Naive thymus-derived CD4-positive, alpha-beta T cell (primary cell): ENCODE measurements at places on chromosomes 12 and 14. TPM values are rescaled to one million over a fixed set of nuclear protein-coding genes. Genes with fewer than 3 reads are reported as not detected.

HOXC11 gene
- not detected for total RNA-seq

MRPL52 gene
- total RNA-seq = 118 and 131 TPM in 2 replicates

ZC2HC1C gene
- not detected for total RNA-seq

KLRC3 gene
- 0.46 TPM for total RNA-seq

PLD4 gene
- 0.43 TPM for total RNA-seq

COCH gene
- not detected for total RNA-seq

DNA sequence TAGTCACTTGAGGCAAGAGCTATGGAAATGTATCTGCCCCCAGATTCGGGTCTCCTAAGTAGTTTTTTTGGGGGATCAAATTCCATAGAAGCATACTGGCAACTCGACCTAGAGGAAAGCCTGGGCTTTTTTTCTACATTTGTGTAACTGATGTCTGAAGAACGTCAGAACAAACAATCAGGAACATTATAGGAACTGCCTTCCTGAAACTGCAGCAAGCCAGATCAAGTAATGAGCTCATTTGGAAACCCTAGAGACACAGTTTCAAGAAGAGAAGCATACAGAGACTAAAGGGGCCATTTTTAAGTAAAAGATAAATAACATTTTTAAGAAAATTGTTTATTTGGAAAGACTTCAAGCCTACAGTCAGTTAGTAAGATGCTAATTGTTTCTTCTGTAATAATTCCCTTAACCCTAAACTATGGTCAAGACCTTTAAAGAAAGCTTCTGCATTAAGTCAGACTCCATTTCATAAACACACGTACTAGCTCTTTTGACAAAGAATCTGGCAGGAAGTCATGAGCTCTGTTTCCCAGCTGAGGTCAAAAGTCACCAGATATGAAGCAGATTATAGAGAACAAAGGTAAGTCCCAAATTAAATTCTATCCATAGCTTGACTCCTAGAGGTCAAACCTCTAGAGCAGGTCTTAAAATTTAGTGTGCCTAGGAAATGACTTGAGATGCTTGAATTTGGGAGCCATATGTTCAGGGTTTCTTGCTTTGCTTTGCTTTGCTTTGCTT, 112.8 kb downstream of the EGLN3 start:
- H3K4me3 ChIP-seq = no peak overlapping the region
- H3K27me3 ChIP-seq = no peaks in the 10 kb centered on the region
- DNase-seq = no peak

GRCh38 chr12:83470749-83471148, 784.0 kb downstream of the TMTC2 start:
- H3K27ac ChIP-seq = no peak overlapping the region
- H3K36me3 ChIP-seq = no peaks in the 10 kb centered on the region
- H3K4me1 ChIP-seq = no peaks in the 10 kb centered on the region
- no peaks in the 10 kb centered on the region for H3K27me3 ChIP-seq

DNA sequence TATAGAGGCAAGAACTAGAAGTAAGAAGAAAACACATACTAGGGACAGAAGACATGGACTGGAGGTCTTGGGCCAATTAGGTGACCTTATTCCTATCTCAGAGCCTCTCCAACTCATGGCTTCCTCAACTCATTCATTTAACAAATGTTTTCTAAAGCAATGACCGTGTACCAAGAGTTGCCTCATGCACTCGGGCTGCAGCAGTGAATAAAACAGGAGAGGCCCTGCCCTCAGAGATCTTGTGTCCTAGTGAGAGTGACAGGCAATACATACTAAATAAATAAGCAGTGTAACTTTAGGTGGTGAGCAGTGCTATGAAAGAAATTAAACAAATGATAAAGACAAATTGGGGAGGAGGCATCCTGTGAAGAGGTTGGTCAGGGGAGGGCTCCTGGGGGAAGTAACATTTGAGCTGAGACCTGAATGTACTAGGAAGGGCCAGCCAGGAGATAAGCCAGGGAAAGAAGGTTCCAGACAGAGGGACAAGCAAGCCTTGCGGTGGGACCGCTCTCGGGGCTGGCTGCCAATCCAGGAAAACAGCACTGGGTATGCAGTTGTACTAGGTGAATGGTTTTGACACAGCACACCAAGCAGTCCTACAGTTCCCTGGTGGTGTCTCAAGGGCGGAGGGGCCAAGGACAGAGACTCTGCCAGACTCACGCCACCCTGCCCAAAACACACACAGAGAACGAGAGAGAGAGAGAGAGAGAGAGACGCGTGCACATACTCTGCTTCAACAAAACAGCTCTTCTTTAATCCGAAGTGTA, 1.3 kb downstream of the NINJ2 start:
- DNase-seq = no peak
- peak overlapping the region; percentile 35 for H3K4me3 ChIP-seq
- H3K27ac ChIP-seq = no peak overlapping the region

GRCh38 chr14:35407306-35407630, 2.7 kb upstream of the NFKBIA start:
- H3K27me3 ChIP-seq = no peaks in the 10 kb centered on the region
- DNase-seq = no peak

GRCh38 chr12:97642911-97643310, 180.3 kb downstream of the RMST start:
- H3K27ac ChIP-seq = no peak overlapping the region
- no peaks in the 10 kb centered on the region for H3K4me1 ChIP-seq
- no peak overlapping the region for H3K4me3 ChIP-seq

DNA sequence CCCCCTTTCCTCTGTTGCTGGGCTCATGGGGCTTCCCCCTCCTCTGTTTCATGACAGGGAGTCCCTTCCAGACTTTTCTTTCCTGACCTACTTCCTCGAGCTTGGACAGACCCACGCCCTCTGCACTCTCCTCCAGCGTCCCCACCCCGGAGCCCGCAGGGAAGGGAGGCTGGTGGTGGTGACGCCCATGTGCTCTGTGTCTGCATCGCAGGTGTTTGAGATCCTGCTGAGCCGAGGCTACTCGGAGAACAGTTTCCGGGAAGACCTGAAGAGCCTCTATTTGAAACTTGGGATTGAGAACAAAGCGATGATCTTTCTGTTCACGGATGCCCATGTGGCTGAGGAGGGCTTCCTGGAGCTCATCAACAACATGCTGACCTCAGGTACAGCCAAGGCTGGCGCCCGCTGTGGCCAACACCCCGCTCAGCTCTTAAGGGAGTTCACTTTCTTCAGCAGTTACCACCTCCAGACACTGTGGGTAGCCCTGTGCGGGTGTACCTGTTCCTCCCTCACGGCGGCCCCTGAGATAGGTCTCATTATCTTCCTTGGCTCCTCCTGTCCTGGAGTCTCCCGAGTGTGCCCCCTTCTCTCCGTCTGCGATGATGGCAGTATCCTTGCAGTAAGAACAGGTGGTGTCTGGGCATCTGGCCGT, 85.6 kb downstream of the CCDC92 start:
- no peak for DNase-seq
- no peak overlapping the region for H3K4me3 ChIP-seq
- H3K36me3 ChIP-seq = no peaks in the 10 kb centered on the region
- no peaks in the 10 kb centered on the region for H3K27me3 ChIP-seq
- no peaks in the 10 kb centered on the region for H3K4me1 ChIP-seq
- H3K27ac ChIP-seq = no peak overlapping the region

DNA sequence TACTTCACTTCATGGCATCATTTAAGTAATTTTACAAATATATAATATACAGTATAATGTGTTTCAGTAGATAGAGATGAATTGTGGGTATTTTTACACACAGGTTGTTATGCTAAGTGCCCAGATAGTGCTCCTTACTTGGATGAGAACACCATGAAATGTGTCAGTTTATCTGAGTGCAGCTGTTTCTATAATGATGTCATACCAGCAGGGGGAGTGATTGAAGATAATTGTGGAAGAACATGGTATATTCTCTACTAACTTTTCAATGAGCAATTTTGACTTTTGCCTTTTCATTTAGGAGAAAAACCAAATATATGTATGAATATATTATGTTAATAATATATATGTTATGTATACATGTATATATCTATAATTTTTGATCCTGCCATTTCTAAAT, 221.6 kb downstream of the LRRK2 start:
- H3K4me1 ChIP-seq = no peaks in the 10 kb centered on the region
- no peaks in the 10 kb centered on the region for H3K36me3 ChIP-seq
- H3K4me3 ChIP-seq = no peak overlapping the region
- no peak overlapping the region for H3K27ac ChIP-seq

DNA sequence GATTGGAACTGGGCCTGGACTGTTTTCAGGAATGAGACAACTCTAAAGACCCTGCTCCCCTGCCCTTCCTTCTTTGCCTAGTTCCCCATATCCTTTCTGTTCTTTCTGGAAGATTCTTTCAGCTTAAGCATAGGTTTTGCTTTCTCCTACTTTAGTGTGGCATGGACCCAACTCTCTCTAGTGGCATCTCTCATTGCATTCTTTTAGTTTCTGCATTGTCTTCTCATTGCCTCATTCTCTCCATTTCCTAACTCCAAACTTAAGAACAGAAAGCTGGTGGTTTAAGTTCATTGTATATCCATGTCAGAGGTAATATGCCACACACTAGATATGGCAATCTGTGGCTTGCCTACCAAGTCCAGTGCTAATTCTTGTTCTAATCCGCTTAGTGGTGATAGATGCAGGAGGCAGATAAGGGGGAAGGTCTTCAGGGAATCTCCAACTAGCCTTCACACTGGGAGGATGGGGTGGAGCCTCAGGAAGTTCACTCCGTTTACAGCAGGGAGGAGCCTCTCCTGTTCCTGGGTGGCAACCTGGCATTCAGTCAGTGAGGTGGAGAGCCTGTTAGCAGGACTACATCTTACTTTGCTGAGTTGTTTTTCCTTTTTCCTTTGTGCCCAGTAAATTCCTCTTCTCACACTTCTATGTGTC, 165.1 kb upstream of the LMNTD1 start:
- H3K4me1 ChIP-seq = no peaks in the 10 kb centered on the region
- no peaks in the 10 kb centered on the region for H3K27me3 ChIP-seq
- H3K36me3 ChIP-seq = no peaks in the 10 kb centered on the region
- H3K27ac ChIP-seq = no peak overlapping the region
- H3K4me3 ChIP-seq = no peak overlapping the region

- no peaks in the 10 kb centered on the region for H3K4me1 ChIP-seq
- H3K4me3 ChIP-seq = no peak overlapping the region
- H3K27ac ChIP-seq = no peak overlapping the region
- DNase-seq = no peak
These were observed 125.7 kb upstream of the CCDC196 start for GRCh38 chr14:66360366-66360926.

- H3K36me3 ChIP-seq = peaks cover 75% of the 10 kb centered on the region
- H3K27me3 ChIP-seq = no peaks in the 10 kb centered on the region
- H3K4me3 ChIP-seq = no peak overlapping the region
These were observed 48.3 kb downstream of the SFSWAP start for GRCh38 chr12:131759176-131759575.

DNA sequence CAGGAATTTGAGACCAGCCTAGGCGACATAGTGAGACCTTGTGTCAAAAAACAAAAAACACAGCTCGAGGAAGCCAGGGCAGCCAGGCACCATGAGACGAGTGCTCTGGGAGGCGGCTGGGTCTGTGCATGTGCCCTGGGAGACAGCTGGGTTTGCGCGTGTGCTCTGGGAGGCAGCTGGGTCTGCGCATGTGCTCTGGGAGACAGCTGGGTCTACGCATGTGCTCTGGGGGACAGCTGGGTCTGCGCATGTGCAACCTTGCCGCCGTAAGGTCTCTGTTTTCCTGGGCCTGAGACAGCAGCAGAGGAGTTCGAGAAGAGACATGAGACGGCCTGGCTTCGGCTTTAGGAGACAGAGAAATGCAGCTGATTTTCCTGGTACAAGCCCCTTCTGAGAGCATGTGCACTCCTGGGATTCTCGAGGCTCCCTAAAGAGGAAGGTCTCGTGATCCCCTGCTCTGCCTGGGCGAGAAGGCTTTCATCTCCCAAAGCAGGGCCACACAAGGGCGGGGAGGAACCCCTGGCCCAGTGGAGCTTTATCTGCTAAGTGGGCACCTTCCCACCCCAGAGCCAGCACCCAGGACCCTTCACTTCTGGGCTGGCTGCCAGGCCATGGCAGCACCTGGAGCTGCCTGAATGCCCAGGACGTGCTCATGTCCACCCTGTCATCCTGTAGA, 3.5 kb upstream of the BDKRB1 start:
- no peak for DNase-seq
- no peaks in the 10 kb centered on the region for H3K27me3 ChIP-seq
- H3K4me3 ChIP-seq = no peak overlapping the region
- no peak overlapping the region for H3K27ac ChIP-seq
- H3K36me3 ChIP-seq = no peaks in the 10 kb centered on the region
- no peaks in the 10 kb centered on the region for H3K4me1 ChIP-seq

DNA sequence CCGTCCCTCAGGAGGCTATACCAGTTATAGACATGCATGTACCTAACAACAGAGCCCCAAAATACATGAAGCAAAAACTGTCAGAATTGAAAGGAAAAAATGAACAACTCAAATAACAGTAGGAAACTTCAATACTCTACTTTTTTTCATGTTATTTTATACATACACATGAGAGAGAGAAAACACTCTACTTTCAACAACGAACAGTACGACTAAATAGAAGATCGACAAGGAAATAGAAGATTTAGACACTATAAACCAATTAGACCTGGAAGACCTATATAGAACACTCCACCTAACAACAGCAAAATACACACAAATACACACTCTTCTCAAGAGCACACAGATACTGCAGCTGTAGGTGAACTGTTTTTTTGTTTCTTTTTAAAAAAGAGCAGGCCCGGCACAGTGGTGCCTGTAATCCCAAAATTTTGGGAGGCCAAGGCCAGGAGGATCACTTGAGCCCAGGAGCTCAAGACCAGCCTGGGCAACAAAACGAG, 34.7 kb upstream of the PNMA1 start:
- no peak for DNase-seq
- H3K36me3 ChIP-seq = no peaks in the 10 kb centered on the region
- H3K27ac ChIP-seq = no peak overlapping the region
- H3K4me1 ChIP-seq = peaks cover 93% of the 10 kb centered on the region

DNA sequence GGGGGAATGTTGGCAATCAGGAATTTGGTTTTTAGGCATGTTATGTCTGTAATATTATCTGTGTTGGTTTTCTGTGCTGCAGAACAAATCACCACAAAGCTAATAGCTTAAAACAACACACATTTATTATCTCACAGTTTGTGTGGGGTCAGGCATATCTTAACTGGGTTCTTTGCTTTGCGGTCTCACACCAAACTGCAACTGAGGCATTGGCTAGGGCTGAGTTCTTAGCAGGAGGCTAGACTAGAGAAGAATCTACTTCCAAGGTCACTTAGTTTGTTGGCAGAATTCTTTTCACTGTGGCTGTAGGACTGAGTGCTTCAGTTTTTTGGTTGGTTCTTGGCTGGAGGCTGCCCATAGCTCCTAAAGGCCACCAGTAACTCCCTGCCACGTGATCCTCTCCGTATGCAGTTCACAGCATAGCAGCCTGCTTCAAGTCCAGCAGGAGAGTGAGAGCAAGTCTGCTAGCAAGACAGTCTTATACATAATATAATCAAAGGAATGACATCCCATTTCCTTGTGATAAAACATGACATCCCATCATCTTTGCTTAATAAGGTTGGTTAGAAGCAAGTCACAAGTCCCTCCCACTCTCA, 21.6 kb downstream of the ATF1 start:
- no peak for DNase-seq
- no peak overlapping the region for H3K27ac ChIP-seq
- H3K36me3 ChIP-seq = no peaks in the 10 kb centered on the region
- no peaks in the 10 kb centered on the region for H3K27me3 ChIP-seq

GRCh38 chr14:89175881-89176799, 240.9 kb downstream of the FOXN3 start:
- no peak overlapping the region for H3K27ac ChIP-seq
- no peaks in the 10 kb centered on the region for H3K27me3 ChIP-seq
- peaks cover 4% of the 10 kb centered on the region for H3K4me1 ChIP-seq
- peaks cover 7% of the 10 kb centered on the region for H3K36me3 ChIP-seq
- H3K4me3 ChIP-seq = no peak overlapping the region
